ENCODE measurements at places on chromosomes 5 and 9. TPM values are rescaled to one million over a fixed set of nuclear protein-coding genes. Genes with fewer than 3 reads are reported as not detected.
A peak's percentile ranks its signal among the peaks of the same experiment; 100 is the strongest.

DNA sequence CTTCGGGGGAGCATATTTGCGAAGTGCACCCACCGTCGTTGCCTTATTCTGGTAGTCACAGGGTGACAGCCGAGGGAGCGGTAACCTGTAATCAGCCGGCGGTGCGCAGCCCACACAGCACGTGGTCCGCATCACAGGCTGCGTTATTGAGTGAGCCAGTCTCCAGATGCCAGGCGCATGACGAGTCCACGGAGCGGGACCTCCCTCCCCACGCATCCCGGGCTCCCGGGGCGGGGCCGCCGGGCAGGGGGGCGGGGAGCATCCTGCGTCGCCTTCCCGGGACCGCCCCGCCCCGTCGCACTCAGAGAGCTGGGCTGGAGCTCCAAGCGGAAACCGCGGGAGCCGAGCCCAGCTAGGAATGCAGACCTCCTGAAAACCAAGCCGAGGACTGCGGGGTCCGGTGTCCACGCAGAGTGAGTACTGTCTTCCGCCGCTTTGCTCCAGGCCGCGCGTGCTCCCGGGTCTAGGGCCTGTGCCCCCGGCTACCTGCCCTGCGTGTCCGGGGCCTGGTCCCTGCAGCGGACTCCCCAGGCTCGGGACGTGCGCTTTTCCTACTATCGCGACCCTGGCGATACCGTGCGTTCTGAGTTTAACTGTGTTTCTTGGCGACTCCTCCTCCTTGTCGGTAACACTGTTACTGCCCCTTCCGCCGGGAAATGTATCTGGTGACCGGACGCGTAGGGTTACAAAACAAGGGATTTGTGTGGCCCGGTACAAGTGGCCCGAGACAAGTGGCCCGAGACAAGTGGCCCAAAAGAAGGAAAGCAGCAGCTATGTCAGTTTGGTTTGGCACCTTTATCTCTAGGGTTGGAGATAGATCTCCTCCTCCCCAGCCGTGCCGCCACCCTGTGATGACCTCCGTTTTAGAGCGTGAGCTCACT lies 40.6 kb downstream of the CAST start:
- no peaks in the 10 kb centered on the region for H3K36me3 ChIP-seq
- peak; percentile 99 for DNase-seq
- peak overlapping the region; percentile 86 for H3K27ac ChIP-seq
- H3K27me3 ChIP-seq = no peaks in the 10 kb centered on the region
- peaks cover 3% of the 10 kb centered on the region for H3K4me1 ChIP-seq

DNA sequence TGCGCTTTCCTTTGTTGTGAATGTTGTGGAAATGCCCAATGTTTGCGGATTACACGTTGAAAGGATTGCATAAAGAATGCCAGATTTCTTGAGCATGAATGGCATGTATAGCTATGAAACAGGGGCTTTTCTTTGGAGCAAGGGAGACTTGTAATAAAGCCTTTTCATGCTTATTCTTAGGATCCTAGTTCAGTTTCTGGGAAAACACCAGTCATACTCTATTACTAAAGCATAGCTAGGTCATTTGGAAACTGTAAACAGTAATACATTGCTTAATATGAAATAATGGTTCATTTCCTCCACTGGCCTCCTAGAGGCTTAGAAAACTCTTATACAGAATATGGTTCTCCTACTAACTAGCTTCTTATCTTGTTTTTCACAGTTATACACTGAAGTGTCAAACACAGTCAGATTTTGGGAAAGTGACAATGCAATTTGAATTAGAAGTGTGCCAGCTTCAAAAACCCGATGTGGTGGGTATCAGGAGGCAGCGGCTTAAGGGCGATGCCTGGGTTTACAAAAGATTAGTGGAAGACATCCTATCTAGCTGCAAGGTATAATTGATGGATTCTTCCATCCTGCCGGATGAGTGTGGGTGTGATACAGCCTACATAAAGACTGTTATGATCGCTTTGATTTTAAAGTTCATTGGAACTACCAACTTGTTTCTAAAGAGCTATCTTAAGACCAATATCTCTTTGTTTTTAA lies 104.2 kb downstream of the MELK start:
- H3K4me3 ChIP-seq = no peak overlapping the region
- H3K27ac ChIP-seq = no peak overlapping the region
- no peaks in the 10 kb centered on the region for H3K36me3 ChIP-seq
- H3K4me1 ChIP-seq = no peaks in the 10 kb centered on the region
- DNase-seq = no peak
- no peaks in the 10 kb centered on the region for H3K27me3 ChIP-seq

DNA sequence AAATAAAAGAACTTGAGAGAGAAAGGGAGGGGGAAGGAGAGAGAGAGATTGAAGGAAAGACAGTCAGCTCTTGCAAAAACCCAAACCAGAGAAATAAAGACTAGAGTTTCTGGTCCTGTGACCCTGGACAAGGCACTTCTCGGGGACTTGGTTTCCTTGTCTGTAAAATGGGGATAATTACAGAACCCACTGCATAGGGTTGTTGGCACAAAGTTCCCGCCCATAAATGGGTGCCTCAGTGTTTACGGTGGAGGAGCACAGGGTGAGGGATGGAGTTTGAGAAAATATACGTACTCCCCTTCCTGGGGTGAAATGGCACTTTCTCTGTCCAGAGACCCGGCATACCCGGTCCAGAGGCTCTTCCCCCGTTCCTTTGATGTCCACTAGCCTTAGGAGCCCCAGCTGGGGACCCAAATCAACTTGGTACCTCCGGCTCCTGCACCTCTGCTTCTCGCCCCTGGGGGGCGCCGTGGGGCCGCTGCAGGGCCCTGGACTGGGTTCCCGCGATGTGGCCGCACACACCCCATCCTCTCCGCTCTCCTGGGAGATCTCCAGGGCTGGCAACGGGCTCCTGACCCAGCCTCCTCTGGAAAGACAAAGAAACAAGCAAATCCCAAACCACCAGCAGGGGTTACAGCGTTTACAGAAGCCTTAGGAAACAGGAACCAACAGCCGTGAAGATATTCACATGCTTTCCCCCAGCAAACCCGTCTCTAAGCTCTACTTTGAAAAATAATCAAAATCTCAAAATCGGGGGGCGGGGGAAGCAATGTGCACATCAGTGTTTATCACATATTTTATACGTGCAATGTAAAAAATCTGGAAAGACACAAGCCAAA lies 26.3 kb downstream of the PTGES start:
- DNase-seq = peak; percentile 91
- no peak overlapping the region for H3K4me3 ChIP-seq
- H3K27ac ChIP-seq = peak overlapping the region; percentile 30
- H3K4me1 ChIP-seq = no peaks in the 10 kb centered on the region
- H3K36me3 ChIP-seq = no peaks in the 10 kb centered on the region
- no peaks in the 10 kb centered on the region for H3K27me3 ChIP-seq

GRCh38 chr9:6910032-6910431 lies 152.3 kb downstream of the KDM4C start:
- no peak for DNase-seq
- H3K4me1 ChIP-seq = no peaks in the 10 kb centered on the region
- no peaks in the 10 kb centered on the region for H3K36me3 ChIP-seq
- no peak overlapping the region for H3K4me3 ChIP-seq
- H3K27ac ChIP-seq = no peak overlapping the region
- no peaks in the 10 kb centered on the region for H3K27me3 ChIP-seq

- no peak overlapping the region for H3K27ac ChIP-seq
- H3K27me3 ChIP-seq = no peaks in the 10 kb centered on the region
- H3K4me3 ChIP-seq = no peak overlapping the region
- H3K4me1 ChIP-seq = no peaks in the 10 kb centered on the region
Observed at GRCh38 chr5:17373814-17374556, 124.0 kb upstream of the TAF11L2 start.

DNA sequence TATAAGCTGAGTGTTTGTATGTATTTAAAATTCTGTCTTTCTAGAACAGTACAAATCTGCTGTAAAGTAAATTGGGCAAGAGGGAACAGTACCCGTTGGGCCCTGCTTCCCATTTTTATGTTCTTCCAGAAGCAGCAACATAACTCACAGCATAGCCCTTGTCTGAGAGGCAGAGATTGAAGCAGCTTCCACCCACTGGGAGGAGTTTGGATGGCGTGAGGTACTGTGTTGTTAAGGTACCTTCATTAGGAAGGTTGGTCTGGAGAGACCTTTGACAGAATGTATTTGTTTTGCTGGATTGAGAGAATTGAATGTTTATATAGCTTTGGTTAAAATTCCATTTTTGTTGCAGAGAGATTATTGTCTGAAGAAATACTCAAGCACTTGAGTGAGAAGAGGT lies 24.8 kb downstream of the RAI14 start:
- no peak overlapping the region for H3K4me3 ChIP-seq
- no peak overlapping the region for H3K27ac ChIP-seq
- no peaks in the 10 kb centered on the region for H3K27me3 ChIP-seq
- H3K36me3 ChIP-seq = no peaks in the 10 kb centered on the region
- DNase-seq = no peak

DNA sequence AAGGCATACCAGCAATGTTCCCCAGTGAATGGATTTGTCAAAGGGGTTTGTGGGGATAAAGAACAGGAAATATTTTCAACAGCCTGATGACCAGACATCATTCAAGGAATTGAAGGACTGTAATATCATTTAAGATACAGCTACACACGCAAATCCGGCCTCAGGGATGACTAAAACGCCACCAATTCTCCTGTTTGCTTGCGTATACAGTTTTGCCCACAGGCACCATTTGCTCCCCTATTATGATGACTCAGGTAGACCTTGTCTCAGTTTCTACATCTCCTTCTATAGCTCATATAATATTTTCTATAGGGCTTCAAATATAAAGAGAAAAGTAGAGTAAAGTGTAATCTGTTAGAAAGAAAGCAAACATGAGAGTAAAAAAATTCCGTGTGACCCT lies 29.7 kb upstream of the ITGA1 start:
- H3K4me3 ChIP-seq = no peak overlapping the region
- no peak for DNase-seq
- H3K36me3 ChIP-seq = no peaks in the 10 kb centered on the region
- no peaks in the 10 kb centered on the region for H3K27me3 ChIP-seq
- H3K4me1 ChIP-seq = no peaks in the 10 kb centered on the region

GRCh38 chr5:123451047-123451446 lies 27.8 kb upstream of the CEP120 start:
- H3K4me3 ChIP-seq = no peak overlapping the region
- no peaks in the 10 kb centered on the region for H3K27me3 ChIP-seq
- H3K36me3 ChIP-seq = no peaks in the 10 kb centered on the region
- no peak for DNase-seq
- no peak overlapping the region for H3K27ac ChIP-seq
- H3K4me1 ChIP-seq = no peaks in the 10 kb centered on the region

DNA sequence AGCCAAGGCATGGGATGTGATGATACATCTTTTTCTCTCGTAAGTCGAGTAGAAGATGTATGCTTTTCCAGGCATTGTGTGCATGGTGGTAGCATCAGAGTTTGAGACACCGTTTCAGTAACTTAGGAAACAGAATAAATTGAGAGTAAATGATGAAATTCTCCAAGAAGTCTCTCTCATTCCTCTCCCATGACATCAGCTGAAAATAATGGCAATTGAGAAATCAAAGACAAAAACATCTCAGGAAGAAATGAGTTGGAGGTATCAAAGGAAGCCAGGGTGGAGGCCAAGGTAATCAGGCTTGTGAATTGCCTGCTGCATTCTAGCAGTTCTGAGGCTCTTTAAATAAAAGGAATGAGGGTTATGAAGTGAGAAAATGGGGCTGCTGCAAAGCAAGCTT lies 53.9 kb downstream of the SGCD start:
- peaks cover 3% of the 10 kb centered on the region for H3K36me3 ChIP-seq
- no peak for DNase-seq
- no peaks in the 10 kb centered on the region for H3K27me3 ChIP-seq
- peaks cover 10% of the 10 kb centered on the region for H3K4me1 ChIP-seq

- H3K27me3 ChIP-seq = no peaks in the 10 kb centered on the region
- H3K4me1 ChIP-seq = no peaks in the 10 kb centered on the region
- DNase-seq = no peak
- H3K4me3 ChIP-seq = no peak overlapping the region
- H3K36me3 ChIP-seq = no peaks in the 10 kb centered on the region
Observed at GRCh38 chr5:8184455-8185063, 315.6 kb downstream of the MTRR start.

DNA sequence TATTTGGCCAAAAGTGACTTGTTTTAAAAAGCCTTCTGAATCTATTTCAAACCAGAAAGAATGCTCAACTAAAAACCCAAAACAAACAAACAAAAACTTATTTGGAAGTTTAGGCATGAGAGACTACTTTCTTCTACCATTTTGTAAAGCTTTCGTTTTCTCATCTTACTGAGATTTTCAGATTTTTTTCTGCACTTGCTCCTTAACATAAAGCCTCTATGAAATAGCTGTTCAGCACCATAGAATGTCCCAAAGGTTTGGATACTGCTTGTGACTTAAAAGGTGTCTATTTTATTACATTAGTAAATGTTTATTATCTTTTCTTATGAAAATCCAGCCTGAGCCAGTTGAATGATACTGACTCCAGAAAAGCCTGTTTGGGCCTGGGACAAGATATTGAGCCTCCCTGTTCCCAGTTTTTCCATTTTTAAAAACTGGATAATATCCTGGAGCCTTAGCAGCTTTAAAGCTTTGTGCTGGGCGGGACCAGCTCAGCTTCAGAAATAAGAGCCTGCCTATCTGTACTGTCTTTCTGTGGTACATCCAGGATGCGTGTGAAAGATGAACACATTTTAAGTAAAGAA lies 292.6 kb downstream of the ZSWIM6 start:
- H3K4me3 ChIP-seq = no peak overlapping the region
- DNase-seq = no peak
- H3K27me3 ChIP-seq = no peaks in the 10 kb centered on the region
- H3K36me3 ChIP-seq = no peaks in the 10 kb centered on the region

GRCh38 chr5:180059326-180059725 lies 12.2 kb downstream of the RNF130 start:
- no peak for DNase-seq
- H3K4me1 ChIP-seq = no peaks in the 10 kb centered on the region
- H3K4me3 ChIP-seq = no peak overlapping the region
- no peaks in the 10 kb centered on the region for H3K27me3 ChIP-seq
- H3K27ac ChIP-seq = no peak overlapping the region

DNA sequence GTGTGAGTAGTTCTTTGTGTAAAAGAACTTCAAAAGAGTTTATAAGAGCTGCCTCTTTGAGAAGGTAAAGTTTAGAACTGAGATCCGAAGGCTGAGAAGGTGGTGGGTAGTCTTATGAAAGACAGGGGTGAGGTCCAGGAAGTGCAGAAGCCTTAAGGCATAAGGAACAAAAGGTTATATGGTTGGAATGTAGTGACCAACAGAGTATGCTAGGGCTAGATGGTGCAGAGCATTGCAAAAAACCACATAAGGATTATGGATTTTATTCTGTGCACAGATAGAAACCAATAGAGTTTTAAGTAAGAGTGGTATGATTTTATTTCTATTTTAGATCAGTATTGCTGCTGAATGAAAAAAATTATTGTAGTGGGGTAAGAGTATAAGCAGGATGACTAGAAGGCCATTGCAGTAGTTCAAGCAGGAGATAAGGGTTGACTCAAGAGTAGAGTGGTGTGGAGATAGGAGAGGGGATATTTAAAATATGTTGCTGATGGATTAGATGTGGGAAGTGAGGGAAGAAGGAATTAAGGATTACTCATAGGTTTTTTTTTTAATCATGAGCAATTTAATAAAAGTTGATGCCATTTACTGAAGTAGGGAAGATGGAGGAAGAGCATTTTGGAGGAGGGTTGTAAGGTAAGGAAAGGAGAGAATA lies 3.7 kb downstream of the RECK start:
- no peak overlapping the region for H3K4me3 ChIP-seq
- H3K4me1 ChIP-seq = peaks cover 5% of the 10 kb centered on the region

- no peak for DNase-seq
- no peak overlapping the region for H3K4me3 ChIP-seq
- no peaks in the 10 kb centered on the region for H3K27me3 ChIP-seq
Observed at GRCh38 chr5:37966871-37967270, 127.0 kb upstream of the GDNF start.

Gene FAM163B
- not detected for total RNA-seq

Gene CLIC3
- total RNA-seq = 7.0 TPM

Gene SPATA9
- 0.60 TPM for total RNA-seq

Gene NR2F1
- total RNA-seq = 10.0 TPM

Gene C5orf58
- not detected for total RNA-seq
